ENCODE measurements at places on chromosomes 12 and 14.

GRCh38 chr14:68630611-68631393 lies 162.1 kb downstream of the ZFP36L1 start:
- no peak for DNase-seq

- DNase-seq, result no peak
These were observed 228.7 kb upstream of the CRY1 start for GRCh38 chr12:107322063-107322462.

DNA sequence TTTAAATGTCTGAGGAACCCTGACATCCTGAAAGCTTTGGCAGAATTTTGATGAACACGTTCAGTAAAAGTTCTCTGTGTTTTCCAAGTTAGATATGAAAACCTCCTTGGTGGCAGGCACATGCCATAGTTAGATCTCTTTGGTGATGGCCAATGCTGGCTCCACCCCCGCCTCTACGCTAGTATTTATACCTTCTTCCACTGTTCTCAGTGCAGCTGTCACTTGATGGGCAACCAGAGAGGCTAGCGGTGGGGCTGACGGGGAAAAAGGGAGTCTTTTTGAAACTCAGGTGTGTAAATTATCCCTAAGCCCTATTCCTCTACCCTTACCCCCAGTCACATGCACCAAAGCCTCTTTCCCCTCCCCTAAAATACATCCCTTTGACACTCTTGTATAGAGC lies 32.1 kb downstream of the PPP1R36 start:
- no peak for DNase-seq

GRCh38 chr12:117583677-117584225 lies 222.3 kb upstream of the NOS1 start:
- DNase-seq, result no peak
